ENCODE measurements at places on chromosomes 6 and 20.

GRCh38 chr6:6565069-6565468, 23.5 kb upstream of the LY86 start:
- no peak for DNase-seq

GRCh38 chr20:41011551-41012067, 17.0 kb upstream of the TOP1 start:
- no peak for DNase-seq

GRCh38 chr6:35451354-35452182, 570 bp upstream of the FANCE start:
- no peak for DNase-seq

- no peak for DNase-seq
Observed at GRCh38 chr6:168711666-168712300, 270.8 kb downstream of the SMOC2 start.

DNA sequence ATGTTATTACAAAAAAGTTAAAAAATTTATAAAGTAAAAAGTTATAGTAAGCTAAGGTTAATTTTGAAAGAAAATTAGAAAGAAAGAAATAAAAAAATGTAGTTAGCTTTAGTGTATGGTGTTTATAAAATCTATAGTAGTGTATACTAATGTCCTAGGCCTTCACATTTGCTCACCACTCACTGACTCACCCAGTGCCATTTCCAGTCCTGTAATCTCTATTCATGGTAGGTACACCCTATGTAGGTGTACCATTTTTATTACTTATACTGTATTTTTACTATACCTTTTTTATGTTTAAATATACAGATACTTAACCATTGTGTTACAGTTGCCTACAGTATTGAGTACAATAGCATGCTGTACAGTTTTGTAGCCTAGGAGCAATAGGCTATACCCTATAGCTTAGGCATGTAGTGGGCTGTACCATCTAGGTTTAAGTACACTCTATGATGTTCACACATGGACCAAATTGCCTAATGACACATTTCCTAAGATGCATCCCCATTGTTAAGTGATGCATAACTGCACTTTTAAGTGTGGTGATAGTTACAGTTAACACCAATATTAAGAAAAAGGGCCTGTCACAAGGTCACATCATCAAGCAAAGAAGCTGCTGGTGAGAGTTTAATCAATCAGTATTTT, 8.0 kb downstream of the CD2AP start:
- DNase-seq, result no peak

DNA sequence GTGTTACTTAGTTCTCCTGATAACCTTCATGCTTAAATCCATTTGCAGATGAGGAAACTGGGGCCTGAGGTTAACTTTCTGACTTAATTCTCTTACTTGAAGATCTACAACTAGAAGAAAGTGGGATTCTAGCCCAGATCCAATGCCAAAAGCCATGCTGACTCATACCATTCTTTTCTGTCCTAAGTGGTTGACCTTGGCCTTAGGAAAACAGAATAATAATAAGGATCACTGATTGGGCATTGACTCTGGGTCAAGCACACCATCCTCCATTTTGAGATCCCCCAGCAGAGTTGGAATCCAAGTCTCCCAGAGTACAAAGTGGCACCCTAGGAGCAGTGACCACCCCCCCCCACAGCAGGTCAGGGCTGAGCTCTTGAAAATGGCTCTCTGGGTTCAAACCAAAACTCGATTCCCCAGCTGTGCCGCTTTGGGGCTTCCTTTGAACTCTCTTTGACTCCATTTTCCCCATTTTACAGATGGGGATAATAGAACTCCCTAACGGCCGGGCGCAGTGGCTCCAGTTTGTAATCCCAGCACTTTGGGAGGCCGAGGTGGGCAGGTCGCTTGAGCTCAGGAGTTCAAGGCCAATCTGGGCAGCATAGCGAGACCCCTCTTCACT, 12.8 kb upstream of the ZNF217 start:
- no peak for DNase-seq

GRCh38 chr20:57939499-57939898, 229.7 kb upstream of the PMEPA1 start:
- DNase-seq, result no peak

GRCh38 chr20:63074631-63075030, 67.9 kb upstream of the BHLHE23 start:
- DNase-seq, result no peak

- DNase-seq, result no peak
Observed at GRCh38 chr6:93040375-93040774, 379.0 kb downstream of the EPHA7 start.

DNA sequence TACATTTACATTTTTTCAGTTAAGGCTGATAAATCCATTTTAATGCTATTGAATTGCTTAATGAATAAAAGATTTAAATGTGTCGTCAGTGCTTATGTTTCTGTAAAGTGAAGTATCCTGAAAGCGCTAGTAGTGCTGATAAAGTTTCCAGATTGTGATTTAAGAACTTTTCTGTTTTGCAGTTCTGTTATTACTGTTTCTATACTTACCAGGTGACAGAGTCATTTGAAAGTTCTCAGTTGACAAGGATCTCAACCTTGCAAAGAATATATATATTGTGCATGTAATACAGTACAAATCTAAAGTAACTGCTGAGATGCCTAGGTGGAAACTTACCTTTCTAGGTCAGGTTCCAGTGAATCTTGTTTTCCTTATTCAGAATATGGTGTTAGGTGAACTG, 201.8 kb downstream of the ARID1B start:
- DNase-seq, result no peak

DNA sequence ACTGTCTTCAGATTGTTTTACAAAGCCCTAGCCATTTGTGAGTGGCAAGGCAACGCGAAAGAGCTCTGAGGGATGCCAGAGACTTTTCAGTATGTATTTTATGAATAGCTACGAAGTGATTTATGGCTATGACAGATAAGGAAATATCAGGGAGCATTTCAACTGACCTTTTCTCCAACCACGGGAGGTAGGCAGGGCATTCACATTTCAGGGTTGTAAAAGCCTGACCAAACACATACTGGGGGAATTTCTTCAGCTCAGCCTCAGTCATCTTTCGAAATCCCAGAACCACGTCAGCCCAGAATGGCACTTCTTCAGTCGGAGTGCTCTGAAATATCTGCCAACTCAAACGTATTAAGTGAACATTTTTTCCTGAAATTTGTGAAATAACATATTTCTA, 10.8 kb downstream of the DDO start:
- no peak for DNase-seq

DNA sequence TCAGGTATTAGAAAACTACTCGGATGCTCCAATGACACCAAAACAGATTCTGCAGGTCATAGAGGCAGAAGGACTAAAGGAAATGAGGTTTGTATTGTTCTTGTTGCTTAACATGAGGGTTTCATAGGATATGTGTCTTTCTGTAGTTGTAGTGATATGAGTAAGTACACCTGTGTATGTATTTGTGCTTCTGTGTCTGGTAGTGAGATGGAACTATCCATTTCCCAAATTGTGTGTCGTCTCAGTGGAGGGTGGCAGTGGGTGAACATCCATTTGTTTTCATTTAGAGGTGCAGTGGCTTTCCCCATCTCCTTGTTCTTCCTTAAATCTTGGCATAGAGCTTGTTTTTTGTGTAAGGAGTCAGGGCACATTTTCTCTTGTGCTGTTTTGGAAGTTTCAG, 8.2 kb downstream of the ASXL1 start:
- DNase-seq, result no peak

DNA sequence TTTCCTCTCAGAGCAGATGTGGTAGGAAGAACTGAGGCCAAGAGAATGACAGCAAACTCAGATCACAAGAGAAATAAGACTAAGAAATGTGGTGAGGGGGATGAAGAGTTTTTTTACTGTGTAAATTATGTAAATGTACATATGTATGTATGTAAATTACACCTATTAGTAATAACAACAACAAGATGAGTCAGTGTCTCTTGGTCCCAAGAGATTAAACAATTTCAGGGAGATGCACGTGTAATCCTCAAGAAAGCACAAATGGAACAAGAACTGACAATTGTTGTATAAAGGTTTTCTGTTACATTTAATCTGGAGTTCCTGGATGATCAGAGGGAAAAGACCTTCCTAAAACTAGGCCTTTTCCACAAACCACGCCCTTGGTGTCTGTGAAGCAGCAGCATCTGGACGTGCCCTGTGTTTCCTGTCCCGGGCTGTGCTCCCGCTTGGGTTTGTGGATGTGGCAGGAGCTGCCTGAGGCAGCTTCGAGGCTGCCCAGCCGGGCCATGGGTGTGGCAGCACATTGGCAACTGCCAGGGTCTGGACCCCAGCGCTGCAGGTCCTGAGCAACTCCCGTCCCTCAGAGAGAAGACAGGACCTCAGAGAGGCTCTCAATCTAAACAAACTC, 994 bp downstream of the CLDN20 start:
- DNase-seq, result no peak

DNA sequence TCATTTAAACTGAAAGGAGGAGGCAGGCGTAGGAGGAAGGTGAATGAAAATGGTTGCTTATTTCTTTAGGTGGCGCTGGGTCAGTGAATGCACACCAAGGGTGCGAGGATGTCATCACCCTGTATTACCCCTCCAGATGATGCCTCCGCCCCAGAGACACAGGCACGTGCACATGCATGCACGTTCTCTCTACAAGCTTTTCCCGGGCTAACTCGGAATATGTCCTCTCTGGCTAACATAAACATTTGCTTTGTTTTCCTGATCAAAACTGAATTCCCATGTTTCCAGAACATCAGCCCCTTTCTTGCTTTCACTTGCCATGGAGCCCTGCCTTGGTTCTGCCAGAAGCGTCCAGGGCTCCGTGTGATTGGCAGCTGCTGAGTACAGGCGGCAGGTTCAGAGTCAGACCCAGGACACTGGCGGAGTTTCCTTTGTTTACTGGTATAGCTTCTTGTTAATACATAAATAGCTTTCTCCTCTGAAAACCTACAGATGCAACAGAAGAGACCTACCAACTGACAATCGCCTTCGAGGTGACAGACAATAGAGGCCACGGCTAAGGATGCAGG, 131.2 kb upstream of the RPS6KA2 start:
- no peak for DNase-seq

GRCh38 chr20:63036291-63036690, 29.5 kb upstream of the BHLHE23 start:
- no peak for DNase-seq

DNA sequence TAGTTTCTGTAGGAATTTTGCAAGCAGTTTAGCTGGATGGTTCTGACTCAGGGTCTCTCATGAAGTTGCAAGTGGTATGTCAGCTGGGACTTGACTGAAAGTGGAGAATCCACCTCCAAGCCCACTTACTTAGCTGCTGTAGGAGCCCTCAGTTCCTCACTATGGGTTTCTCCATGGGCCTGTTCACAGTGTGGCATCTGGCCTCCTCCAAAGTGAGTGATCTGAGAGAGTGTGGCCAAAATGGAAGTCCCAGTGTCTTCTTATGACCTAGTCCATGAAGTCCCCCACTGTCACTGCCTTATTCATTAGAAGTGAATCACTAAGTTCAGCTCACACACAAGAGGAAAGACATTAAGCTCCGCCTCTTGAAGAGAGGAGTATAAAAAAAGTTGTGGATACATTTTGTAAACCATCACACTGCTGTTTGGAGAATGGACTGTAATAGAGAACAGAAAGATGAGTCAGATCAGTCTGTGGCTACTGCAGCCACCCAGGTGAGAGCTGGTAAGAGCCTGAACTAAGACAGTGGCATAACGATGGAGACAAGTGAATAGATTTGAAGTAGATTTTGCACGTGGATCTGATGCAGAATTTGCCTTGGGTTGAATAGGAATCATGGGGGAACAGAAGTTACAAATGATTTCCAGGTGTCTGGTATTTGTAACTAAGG, 4.9 kb upstream of the NELFCD start:
- no peak for DNase-seq

GRCh38 chr6:84763003-84763885, 1.2 kb downstream of the TBX18 start:
- no peak for DNase-seq

DNA sequence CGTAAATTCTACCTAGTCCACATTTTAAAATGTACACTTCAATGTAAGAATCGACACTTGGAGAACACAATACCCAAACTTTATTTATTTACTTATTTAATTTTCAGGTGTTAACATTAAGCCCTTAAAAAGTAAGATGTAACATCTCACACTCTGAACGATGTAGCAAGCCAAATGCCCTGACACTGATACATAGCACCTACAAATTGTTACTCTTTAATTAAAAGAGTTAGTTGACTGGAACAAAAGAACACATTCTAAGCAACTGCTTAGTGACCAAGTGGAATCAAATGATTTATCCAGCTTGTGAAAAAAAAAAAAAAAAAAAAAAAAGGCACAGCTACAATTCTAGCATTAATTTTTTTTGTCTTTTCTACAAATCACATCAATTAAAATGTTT, 292.1 kb upstream of the THEMIS start:
- DNase-seq, result no peak

DNA sequence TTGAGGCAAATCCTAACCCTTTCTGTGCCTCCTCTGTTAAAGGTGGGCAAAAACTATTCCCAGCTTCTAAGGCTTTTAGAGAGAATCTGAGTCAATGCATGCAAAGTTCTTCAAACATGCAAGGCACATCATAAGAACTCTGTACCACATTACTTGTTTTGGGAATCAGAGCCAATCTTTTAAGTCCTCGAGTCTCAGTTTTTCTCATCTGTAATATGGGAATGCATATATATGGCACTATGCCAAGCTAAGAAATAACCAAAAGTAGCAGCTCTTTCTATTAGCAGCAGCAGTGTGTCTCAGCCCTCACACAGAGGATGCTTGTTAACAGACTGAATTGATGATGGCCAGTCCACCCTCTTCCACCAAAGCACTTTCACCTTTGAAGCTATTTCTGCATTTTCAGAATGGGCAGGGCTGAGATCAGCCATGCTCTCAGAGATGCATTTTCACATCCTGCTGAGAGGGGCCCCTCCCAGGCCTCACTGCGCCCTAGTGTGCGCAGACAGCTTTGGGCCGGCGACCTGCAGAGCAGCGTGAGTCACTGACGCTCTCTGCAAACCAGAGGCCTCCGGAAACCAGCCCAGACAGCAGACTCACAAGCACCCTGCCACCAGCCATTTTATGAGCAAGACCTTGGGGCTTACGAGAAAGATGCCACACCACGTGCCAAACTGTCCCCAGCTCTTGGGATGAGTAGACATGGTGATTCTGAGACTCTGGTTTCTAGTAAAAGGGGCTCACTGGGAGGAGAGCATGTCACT, 138.0 kb downstream of the NFATC2 start:
- peak; percentile 70 for DNase-seq

DNA sequence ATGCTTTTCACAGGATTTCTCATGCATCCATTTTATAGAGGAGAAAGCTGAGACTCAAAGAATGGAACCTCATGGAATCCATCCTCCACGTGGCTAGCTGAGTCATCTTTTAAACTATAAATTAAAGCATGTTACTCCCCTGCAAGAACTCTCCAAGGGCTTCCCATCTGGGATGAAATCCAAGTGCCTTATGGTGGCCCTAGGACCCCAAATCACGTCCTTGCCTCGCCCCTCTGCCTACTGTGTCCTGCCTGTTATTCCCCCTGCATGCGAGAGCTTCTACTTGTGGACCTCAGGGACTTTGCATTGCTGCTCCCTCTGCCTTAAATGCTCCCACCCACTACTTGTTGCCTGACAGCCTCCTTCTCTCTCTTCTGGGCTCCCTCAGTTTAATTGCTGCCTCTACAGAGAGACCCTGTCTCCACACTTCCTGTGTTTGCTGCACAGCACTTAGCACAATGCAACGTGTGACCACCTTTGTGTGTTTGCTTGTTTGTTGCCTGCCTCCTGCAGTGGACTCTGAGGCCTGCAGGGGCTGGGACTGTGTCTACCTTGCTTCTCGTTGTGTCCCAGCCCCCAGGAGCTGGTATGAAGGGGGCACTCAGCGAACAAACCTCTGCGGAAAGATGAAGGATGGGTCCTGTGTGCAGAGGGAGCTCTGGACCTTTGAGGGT, 39.4 kb downstream of the TOX2 start:
- no peak for DNase-seq

GRCh38 chr20:47280228-47280627, 76.3 kb downstream of the ZMYND8 start:
- DNase-seq, result no peak

- DNase-seq, result no peak
Observed at GRCh38 chr6:57019434-57019833, 27.1 kb upstream of the KIAA1586 start.

Data from stimulated activated CD8-positive, alpha-beta memory T cell treated with anti-CD3 and anti-CD28 coated beads, Interleukin-4, amount 100 ng/mL, for 1 hour (primary cell).